GOT3 (cell line): ENCODE measurements at places on chromosomes 5 and 9.

- DNase-seq = no peak
Measured at GRCh38 chr9:122444041-122444733, 33.5 kb downstream of the OR1J1 start.

- no peak for DNase-seq
Measured at GRCh38 chr5:137410234-137411010, 88.7 kb downstream of the SPOCK1 start.

GRCh38 chr9:35790385-35791296, 750 bp upstream of the NPR2 start:
- DNase-seq = no peak

DNA sequence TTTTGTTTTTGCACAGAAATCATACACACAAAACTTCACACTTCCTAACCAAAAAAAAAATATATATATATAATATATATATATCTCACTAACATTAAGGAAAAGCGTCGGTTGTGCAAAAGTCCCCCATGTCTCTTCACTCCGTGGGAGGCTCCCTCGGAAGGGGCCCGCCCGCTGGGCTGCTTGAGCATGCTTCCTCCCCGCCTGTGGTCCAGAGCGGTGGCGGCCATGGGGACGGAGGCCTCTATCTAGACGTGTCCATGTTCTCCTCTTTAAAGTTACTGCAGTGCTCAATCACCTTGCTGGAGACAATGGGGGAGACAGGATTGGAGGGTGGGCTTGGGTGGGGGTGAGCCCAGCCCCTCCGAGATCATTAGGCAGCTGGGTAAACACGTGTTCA, 7.2 kb upstream of the ZDHHC12 start:
- DNase-seq = no peak

DNA sequence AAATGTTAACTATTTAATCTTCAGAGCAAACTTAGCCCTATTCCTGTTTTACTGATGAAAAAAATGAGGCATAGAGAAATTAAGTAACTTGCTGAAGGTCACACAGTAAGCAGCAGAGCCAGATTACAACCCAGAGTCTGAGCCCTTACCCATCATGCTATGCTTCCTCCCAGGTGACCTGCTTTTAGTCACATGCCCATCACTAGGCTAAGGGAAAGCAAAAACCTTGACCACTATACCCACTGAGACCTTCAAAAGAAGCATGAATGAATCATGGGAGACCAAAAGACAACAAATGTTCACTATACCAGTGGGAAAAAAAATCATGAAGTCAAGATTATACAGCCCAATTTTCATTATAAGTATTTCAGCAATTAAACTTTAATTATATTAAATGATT, 5.3 kb upstream of the HAUS6 start:
- no peak for DNase-seq

- no peak for DNase-seq
Measured at GRCh38 chr5:2207109-2207399, 324.3 kb upstream of the IRX4 start.

DNA sequence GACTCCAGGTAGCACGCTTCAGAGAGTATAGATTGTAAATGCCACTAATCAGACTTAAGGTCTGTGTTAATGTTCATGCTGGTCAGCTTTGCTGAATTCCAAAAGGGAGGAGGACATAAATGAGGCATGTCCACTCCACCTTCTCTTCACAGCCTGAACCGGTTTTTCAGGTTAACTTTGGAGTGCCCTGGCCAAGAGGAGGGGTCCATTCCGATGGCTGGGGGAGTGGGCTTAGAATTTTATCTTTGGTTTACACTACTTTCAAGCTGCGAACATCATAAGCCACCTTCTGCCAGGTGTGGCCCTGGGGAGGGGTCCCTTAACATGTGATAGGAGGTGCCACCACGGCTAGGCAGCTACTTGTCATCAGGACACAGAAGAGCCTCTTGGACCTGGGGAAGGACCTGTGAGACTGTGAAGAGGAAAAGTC, 24.2 kb downstream of the ABO start:
- no peak for DNase-seq

DNA sequence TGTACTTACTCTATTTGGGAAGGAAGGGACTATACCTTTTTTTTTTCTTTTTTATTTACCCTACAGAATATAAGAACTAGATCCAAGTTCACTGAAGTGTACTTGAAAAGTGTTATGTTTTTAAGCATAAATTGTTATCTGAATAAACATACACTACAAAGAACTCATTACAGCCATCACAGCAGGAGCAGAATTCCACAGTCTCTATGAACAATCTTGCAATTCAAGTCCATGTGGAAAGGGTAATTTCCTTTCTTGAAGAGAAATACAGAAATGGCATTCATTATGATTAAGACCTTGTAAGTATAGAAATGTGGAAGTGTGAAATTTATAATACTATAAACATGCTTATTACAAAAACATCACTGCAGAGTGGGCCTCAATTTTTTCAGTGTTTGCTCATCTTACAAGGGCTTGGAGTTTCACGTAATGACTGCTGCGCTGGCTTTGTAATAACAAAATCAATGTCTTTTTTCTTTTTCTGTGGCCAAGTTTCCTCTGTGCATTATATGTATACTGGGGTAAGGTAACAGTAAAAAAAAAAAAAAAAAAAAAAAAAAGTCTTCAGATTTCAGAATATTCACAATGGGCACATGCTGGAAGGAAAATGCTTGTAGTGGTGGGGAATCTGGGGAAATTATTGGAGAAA, 77.0 kb upstream of the GNA14 start:
- DNase-seq = no peak

DNA sequence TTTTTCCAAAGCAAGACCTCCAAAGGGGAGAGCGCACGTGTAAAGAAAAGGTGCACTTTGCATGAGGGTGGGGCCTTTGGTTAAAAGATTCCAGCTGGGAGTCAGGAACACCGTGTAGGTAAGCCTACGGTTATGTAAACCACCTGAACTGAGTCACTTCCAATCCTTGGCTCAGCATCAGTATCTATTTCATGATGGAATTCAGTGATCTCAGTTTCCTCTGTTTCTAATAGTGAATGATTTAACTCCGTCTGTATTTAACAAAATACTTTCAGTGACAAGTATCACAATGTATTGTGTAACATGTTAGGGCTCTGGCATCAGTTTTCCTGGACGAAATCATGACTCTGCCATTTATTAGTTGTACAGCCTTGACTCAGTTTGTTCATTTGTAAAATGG, 1.3 kb upstream of the SVEP1 start:
- DNase-seq = no peak

GRCh38 chr5:134136221-134136631, 21.7 kb downstream of the TCF7 start:
- no peak for DNase-seq

DNA sequence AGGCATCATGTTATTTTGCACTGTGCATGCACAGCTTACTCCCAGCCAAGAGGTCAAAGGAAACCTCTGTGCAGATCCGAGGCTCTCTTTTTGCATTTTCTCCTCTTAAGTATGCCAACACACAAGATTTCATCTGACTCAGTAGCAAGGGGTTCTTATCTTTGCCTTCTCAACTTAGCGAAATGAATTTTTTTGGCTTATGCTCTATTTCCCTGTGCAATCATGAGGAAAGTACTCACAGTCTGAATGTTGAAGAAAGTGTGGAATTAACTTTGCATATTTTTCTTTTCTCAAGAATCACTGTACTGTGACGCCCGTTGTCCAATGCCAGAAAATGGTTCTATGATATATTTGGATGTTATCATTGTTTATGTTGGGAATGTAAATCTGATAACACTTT, 173.5 kb upstream of the FBXL7 start:
- DNase-seq = no peak

DNA sequence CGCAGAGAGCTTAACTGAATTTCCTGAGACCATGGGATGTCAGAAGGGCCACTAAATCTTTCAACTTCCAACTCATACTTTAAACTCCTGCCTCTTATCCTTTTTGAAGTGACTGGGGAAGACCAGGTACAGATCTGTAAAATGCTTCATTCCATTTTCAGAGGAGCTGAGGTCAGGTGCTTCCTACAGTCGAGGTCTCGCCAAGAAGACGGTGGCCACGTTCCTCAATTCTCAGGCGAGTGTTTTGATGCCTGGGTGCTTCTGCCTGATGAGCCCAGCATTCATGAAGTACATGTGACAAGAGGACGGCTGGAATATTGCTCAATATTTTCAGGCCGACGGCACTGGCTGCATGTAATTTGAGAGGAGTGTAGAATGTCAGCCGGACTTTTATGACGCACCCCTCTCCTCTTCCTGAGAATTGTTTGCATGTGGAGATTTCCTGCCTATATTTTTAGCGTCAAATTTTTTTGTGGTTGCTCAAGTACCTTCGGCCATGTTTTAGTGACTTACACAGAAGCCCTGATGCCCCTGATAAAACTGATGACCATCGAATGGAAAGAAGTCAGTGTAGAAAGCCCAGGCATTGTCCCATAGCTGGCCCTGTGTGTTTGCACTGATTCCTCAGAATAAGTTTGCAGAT, 38.8 kb upstream of the GLRX start:
- peak; percentile 11 for DNase-seq

GRCh38 chr5:65108786-65109743, 340.3 kb downstream of the CWC27 start:
- no peak for DNase-seq
